ENCODE measurements at places on chromosomes 16 and 17.
A peak's percentile ranks its signal among the peaks of the same experiment; 100 is the strongest.

DNA sequence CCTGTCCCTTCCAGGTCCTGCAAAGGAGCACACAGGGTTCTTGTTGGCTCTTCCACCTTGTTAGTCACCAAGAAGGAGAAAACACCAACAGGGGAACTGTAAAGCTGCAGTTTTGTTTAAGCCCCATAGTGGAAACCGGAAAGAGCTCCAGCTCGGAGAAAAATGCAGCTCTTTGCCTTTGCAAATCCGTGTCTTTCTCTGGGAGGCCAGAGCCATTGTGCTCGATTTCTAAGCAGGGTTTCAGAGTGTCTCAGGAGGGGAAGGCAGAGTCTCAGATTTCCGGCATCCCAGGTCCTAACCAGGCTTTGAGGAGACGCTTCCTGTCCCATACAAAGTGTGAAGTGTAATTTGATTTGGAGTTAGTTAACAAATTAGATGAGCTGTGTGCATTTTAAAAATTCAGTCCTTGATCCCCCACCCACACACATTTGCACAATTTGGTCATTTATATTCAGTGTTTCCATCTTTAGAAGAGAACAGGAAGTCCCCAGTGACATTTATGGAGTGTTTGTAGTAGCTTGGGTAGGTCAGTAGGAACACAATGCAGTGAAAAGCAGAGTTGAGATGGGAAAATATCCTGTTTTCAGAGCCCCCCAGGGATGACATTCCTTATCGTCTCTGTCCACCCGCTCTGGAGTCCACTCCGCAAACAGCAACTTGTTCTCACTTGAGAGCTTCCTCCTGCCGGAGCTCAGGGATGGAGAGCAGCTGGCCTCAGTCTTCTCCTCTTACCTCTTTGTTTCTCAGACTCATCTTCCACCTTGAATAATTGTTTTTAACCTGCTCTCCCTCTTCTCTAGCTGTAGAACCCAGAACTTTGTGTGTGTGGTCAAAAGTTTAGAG, 331.9 kb downstream of the SEC14L1 start:
- DNase-seq, result peak; percentile 57

DNA sequence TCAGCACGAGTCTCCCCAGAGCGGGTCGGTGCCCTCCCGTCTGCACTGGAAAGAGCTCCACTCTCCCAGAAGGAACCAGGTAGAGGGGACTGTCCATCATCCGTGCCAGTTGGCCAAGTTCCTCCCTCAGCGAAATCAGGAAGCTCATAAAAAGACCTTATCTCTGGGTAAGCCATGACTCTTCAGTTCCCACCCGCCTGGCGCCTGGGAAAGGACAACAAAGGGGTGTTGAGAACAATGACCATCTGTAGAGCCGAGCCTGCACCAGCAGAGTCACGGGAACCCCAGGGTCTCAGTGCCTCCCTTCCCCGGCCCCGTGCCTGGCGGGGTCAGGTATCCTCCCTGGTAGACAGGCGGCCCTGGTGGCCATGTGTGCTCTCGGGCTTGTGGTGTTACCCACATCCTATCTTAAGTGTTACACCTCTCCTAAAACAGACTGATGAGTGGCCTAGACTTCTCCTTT, 190.7 kb downstream of the AXIN2 start:
- no peak for DNase-seq

- DNase-seq, result peak; percentile 95
Observed at GRCh38 chr17:43388359-43389045, 10.3 kb upstream of the ARL4D start.

GRCh38 chr17:8185582-8186445, 4.2 kb downstream of the BORCS6 start:
- DNase-seq, result peak; percentile 70

DNA sequence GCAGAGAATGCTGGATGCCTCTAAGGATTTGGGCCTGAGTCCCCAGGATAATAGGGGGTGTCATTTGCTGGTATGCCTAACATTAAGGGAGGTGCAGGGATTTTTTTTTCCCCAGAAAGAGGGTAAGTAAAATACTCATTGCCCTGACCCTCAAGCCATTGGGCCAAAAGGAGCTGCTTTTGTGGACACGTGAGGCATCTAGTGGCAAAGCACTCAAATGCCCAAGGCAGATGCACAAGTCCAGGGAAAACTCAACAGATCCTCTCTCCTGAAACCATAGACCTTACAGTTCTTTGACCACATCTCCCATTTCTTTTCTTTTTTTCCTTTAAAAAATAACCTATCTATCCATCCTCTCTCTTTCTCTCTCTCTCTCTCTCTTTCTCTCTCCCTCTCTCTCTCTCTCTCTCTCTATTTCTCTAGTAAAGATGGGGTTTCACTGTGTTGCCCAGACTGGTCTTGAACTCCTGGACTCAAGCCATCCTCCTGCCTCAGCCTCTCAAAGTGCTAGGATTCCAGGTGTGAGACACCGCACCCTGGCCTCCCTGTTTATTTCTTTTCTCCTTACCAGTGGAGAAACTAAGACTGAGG, 11.8 kb downstream of the IRX5 start:
- no peak for DNase-seq

Measured in fibroblast of skin of right quadriceps (primary cell).